ENCODE measurements at places on chromosomes 2 and 18.

DNA sequence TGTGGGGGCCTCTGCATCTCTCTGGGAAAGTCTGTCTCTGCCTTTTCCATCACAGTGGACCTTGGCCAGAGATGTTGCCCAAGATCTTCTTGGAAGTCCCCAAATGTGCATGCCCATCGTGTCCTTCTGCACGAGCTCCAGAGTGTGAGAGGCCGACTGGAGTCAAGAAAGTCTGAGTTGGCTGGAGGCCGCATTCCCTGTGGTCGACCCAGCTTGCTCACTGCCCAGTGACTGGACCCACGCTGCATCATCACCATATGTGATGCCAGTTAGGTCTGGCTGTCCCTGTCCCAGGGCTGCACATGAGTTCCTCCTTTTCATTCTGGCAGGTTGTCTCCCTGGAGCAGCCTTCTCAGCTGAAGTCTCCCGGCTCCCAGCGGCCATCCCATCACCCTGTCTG is 93.8 kb downstream of the ARL4C start:
- peak; percentile 13 for DNase-seq

GRCh38 chr2:36333350-36334012 is 22.1 kb upstream of the CRIM1 start:
- no peak for DNase-seq

- no peak for DNase-seq
Observed at GRCh38 chr18:23263551-23264235, 128.4 kb downstream of the CABLES1 start.

GRCh38 chr2:206701952-206702605 is 16.1 kb downstream of the DYTN start:
- DNase-seq, result no peak

GRCh38 chr2:158837645-158838044 is 42.5 kb downstream of the DAPL1 start:
- no peak for DNase-seq

- DNase-seq, result no peak
Observed at GRCh38 chr2:143607231-143608062, 478.2 kb downstream of the ARHGAP15 start.

- no peak for DNase-seq
Observed at GRCh38 chr2:240168546-240169361, 28.3 kb upstream of the OTOS start.

DNA sequence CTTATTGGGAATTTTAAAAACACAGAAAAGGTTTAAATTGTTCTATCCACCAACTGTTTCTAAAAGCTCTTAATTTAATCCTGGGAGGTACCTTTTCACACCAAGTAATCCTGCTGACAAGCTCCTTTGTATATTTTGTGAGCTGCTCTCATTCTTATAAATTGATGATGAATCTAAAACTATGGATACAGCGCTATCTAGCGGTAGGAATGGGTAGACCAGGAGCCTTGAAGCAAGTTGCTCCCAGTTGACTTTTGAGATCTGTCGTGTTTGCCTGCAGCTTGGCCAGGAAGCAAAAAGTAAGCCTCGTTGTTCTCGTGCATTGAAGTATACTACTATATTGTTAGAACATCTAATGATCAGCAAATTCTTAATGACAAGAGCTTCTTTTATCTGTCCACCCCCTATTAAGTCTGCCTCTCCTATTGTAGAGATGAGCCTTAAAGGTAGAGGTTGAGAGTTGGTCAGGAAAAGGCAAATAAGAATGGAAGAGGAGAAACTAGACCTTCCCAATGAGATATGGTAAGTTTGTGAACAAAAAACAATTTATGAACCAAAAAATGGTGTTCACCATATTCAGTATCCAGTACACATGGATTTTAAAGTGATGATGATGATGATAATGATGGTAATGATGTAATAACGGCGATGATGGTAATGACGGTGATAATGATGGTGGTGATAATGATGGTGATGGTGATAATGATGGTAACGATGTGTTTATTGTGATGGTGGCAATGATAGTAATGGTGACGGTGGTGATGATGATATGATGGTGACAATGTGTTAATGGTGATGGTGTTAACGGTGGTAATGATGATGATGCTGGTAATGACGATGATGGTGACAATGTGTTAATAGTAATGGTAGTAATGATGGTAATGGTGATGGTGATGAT is 212.1 kb upstream of the NCKAP5 start:
- peak; percentile 82 for DNase-seq

- DNase-seq, result no peak
Observed at GRCh38 chr2:25618676-25619075, 54.7 kb downstream of the DTNB start.

GRCh38 chr2:21395366-21395765 is 271.6 kb downstream of the TDRD15 start:
- no peak for DNase-seq

DNA sequence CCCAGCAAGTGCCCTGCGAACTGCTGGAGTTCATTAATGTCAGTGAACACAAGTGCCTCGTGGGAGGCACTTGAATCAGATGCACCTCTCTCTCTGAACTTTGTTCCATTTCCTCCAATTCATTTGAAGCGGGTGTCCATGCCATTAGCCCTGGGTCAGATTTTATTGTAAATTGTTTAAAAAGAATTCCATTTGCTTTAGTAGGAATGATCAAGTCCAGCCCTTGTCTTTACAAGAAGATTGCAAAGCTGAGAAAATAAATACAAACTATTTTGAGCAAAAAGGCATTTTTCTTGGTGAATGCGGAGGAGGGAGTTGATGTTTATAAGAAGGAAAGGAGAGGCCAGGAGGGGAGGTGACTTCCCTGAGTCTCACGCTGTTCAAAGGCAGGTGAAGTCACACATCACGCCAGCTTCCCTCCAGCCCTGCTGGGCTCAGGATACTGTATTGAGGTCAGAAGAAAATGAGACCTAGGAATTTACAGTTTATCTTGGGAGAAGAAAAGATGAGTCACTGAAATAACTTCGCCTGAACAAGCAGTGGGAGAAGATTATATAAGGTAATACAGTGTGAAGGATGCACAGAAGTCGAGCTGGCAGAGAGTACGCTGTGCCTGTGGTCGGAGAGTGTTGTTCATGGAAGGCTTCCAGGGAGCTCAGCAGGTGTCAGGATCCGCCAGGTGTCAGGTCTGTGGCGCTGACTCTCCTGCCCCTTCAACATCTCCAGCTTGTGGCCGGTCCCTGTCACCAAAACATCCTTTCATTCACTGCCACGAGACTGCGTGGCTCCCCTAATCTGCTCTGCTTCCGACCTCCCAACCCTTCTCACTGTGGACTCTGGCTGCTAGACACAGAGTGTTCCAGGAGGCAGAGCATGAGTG is 36.5 kb downstream of the EFR3B start:
- DNase-seq, result peak; percentile 89

DNA sequence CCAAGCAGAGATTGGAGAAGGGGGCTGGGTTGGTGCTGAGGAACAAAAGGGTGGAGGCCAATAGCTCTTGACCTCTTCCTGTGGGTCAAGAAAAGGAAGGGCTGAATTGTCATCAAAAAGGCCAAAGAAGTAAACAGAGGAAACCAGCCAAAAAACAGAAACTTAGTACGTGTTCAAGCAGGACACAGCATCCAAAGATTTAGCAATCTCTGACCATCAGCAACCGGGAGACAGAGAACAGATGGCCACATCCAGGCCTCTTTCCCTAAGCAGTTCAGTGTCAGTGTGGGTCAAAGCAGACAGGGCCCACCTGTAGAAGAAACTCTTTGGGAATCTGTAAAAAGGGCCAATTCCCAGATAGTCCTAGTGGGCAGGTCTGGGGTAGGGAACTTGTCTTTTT is 2.9 kb downstream of the DNPEP start:
- no peak for DNase-seq

- no peak for DNase-seq
Observed at GRCh38 chr18:31243740-31244512, 74.0 kb upstream of the DSG1 start.

DNA sequence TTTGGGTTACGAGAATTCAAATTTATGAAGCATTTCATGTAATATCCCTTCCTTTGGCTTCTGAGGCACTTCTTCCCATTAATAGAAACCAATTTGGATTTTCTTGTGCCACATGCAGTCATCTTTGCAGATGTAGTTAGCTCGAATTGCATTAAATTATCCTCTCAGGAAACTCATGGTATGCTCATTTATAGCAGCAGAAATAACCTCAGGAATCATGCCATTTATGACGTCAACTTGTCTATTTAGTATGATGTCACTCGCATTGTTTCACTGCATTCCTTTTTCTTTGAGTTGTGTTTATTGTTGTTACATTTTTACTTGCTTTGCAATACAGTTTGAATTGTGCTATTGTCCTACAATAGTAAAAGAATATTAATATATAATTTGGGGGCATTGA is 163.8 kb downstream of the RBM43 start:
- no peak for DNase-seq

- DNase-seq, result peak; percentile 19
Observed at GRCh38 chr2:113755035-113755834, 1.2 kb downstream of the SLC35F5 start.

DNA sequence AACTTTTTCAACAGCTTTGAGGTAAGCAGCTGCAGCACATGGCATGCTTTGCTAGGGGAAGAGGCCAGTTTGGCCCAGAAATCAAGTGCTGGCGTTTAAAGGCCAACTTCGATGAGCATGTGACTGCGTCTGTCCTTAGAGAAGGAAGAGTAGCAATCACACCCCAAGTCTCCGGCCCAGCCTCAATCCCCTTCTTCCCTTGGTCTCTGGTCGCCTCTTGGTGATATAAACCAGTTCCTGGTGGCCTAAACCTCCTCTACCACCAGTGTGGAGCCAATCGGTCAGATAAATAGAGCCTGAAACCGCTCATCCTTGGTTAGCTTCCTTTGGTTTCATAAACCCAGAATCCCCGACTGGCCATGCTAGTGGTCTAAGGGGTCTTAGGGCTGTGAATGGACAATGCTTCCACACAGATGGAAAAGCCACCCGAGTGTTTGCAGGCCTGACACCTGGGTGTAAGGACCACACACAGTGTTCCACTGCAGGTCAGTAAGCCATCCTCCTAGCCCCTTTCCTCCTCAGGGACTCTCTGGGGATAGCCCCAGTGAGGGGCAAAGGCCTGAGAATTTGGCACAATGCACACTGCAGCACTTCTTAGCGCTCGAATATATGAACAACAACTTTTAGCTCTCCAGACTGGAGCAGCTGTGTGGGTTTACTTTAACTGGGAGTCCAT is 23.0 kb upstream of the COX7A2L start:
- DNase-seq, result no peak

DNA sequence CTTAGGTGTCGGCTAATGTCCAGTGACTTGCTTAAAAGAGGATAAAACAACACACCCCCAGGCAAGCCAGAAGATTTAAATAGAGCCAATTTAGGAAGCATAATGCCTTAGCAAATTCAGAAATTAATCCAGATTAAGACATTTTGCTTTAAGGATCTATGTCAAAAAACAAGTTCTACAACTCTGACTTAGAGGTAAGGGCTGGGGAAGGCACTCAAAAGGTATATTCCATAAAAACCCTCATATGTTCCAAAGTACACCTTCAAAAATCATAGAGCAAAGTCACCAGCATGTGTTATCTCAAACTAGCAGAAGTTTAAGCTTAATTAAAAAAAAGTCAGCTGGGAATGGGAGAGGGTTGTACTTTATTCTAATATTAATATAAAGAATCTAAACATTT is 206.4 kb downstream of the NOL4 start:
- no peak for DNase-seq

DNA sequence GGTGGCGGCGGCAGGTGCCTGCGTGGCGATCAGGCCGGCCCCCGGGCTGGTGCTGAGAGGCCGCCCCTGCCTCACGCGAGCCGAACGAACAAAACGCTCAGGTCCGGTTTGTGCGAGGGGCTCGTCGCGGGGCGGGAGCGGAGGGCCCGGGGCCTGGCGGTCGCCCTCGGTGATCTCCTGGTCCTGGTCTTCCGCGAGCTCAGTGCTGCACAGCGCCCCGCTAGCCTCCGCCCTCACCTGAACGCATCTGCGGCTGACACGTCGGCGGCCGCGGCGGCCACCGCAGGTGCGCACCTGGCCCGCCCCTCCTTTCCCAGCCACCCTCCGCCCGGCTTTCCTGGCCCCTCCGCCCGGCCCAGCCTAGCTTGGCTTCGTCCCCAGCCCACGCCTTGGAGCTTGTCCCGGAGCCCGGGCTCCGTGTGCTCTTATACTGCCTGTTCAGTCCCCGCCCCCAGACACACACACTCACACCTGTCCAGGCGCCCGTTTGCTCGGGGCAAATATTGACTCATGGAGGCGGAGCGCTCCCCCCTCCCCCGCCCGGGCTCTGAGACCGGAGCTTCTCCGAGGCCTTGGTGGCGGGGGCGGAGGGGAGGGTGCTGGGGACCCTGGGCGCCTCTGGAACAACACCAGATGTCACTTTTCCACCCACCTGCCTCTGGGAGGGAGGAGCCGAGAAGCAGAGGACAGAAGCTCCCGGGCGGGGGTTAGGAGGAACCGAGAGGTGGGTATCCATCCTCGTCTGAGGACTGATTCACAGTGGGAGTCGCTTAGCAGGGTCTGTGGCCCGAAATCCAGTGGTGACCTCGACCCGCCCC is 8.6 kb upstream of the CRYBA2 start:
- DNase-seq, result no peak

DNA sequence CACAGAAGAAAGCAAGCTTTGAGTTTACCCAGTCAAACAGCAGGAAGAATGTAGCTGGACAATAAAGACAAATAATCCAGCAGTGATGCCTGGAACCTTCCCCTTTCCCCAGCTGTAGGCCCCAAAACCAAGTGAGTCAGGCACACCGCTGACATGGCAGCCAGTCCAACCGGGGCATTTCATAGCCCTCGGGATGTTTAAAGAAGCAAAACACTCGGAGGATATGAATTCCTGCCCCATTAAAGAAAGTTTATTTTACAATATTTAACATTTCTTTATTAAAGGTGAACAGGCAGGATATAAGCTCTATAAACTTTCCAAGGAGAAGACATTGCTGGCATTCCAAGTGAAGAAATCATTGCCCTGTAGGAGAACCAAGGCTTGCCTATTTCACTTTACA is 507.6 kb upstream of the TNP1 start:
- peak; percentile 62 for DNase-seq

- no peak for DNase-seq
Observed at GRCh38 chr18:74534150-74534969, at the start of gene CNDP1. CNDP1 (plus strand) TSS chr18:74534500; CDS start chr18:74534668, 168 bp downstream.

DNA sequence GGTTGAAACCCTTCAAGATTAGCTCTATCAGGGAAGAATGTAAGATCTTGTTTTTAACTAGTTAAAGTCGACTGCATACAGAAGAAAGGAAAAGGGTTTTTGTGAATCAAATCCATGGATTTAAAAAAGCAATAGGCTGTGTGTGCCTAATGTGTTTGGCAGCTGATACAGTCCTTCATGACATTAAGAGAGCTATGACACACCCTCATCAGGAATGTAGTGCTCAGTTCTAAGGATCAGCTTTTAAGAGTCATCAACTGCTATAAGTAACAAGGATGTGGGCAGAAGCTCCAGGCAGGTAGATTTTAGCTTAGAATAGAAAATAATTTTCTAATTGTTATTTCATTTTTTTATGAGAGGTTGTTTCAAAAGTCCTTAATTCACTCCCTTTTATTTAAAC is 52.9 kb downstream of the PPP1R1C start:
- peak; percentile 42 for DNase-seq
